ENCODE measurements at places on chromosomes 1 and 21. TPM values are rescaled to one million over a fixed set of nuclear protein-coding genes. Genes with fewer than 3 reads are reported as not detected.

DNA sequence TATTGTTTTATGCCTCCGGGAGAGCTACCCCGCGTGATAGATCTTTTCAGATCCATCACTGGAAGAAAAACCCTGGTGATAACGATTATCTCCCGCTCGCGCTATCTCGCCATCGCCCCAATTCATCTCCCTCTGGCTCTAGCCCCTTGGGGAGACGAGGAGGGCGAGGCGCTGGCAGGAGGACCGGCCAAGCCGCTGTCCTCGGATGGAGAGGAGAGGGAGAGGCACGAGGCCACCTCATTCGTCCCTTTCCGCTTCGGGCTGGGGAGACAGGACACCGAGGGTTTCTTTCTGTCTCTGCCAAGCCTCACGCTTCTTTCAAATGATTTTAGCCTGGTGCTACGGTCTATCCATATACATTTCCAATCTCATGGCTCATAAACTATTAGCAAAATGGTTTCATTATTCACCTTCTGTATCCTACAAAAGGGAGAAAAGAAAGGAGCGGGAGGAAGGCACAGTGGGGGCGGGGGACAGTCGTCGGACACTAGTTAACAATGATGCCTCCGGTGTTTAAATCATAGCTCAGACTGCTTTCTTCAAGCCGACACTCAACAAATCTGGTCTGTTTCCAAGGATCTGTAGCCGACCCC is 415.0 kb upstream of the ESRRG start:
- DNase-seq, result no peak

- no peak for DNase-seq
Measured at GRCh38 chr1:63951059-63951946, 177.5 kb downstream of the ROR1 start.

DNA sequence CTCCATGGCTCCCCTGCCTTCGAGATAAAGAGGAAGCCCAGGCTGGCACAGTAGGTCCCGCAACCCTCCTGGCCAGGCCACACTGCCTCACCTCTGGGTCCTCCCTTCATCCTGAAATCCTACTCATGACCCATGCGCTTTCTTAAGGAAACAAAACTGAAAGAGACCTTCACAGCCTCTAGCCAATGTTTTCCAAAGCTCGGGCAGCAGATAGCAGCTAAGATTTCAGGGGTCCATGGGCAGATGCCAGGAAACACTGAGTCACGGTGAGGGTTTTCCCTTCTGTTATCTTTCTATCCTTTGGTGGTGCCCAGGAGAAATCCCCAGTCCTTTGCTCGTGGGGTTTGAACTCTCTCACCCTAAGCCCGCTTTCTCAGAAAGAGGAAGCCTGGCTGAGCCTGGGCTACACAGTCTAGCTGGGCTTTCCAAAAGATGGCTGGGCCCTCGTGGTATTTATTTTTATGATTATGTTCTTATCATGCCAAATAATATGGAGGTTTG is 26.6 kb downstream of the TTC39A start:
- DNase-seq, result no peak

- no peak for DNase-seq
Measured at GRCh38 chr1:233606813-233607212, 7.1 kb upstream of the KCNK1 start.

GRCh38 chr1:243474906-243475305 is 219.1 kb downstream of the SDCCAG8 start:
- DNase-seq, result no peak

DNA sequence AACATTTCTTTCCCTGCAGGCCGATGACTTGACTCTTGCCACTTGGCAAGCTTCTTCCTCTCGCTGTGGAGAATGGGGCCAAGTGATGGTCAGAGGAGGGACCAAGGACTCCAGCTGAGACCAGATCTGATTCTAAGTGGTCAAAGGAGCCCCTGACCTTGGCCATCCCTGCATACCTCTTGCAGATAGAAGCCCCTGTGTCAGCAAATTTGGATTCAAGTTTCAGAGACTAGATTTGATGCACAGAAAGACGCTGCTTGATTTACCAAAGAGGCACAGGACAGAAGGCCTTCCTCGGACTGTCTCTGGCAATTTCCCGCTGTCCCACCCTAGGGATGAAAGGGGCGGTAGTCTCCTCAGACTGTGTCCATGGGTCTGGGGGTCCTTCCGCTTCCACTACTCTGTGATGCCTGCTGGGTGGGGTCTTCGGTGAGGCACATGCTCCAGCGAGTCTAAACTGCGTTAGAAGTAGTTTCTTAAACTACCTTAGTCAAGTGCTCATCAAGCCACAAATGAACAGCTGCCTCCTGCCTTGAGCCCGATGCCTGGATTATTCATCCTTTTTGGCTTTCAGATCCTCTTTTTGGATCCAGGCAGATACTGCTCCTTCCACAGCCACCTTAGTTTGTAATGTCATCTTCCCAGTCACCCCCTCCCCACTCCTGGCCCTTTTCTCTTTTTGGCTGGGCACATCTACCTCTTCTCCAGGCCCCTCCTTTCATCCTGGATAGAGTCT is 31.8 kb upstream of the RBM15 start:
- no peak for DNase-seq

DNA sequence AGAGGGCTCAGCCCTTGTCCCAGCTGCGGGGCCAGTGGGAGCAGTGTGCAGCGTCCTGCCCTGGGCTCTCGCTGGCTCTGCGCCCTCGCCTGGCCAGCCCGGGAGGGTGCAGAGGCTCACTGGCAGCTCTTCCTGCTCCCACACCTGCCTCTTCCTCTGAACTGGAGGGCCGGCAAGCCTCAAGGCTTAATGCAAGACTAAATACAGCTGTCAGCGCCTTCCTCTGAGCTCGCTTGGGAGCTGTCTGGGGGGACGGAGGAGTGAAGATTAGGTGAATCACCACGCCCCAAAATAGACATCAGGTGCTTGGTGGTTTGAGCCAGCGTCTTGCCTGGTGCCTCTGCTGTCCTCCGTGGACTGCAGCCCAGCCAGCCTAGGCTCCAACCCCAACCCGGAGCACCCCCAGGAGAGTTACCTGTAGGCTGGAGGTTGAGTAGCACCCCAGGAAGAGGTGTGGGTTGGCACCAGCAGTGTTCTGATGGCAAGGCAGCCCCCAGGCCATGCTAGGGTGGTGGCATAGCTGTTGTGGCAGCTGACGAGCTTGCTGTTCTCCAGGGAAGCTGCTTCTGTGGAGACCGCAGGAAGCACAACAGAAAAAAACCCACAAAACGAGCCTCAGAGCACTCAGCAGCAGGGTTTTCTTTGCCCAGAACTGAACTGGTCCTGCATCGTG is 36.9 kb downstream of the UMODL1 start:
- DNase-seq, result no peak

DNA sequence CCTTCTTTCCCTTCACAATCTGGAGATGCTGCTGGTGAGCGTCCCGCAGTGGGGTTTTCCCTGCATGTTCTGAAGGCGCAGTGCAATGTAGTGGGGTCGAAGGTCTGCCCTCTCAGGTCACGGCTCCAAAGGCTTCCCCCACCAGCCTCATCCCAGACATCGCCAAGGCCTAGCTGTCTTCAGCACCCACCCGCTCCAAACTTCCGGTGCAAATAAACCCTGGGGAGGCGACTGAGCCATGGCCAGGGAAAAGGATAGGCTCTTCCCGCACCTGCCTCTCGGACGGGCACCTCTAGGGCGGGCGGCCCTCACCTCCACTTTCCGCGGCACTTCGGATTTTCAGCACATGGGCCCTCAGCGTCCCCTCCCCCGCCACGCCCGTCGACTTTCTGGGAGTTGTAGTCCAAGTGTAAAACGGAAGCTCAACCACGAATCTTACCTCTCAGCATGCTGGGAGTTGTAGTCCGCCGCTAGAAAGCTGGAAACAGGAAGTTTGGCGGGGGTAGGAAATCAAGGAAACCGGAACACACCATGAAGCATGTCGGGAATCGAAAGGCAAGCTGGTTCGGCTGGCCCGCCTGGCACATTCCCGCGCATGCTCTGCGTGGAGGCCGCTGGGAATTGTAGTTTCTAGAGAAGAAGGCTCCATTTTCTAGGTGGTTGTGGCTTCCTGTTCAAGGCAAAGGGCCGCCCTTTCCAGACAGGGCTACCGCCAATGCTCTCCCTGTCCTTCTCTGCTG is at the start of gene MRPL24:
TSS of gene MRPL24 (minus strand) at position 348 of the 740 bp plus-strand sequence. CDS start 2,384 bp downstream, outside the sequence.
- peak; percentile 99 for DNase-seq

DNA sequence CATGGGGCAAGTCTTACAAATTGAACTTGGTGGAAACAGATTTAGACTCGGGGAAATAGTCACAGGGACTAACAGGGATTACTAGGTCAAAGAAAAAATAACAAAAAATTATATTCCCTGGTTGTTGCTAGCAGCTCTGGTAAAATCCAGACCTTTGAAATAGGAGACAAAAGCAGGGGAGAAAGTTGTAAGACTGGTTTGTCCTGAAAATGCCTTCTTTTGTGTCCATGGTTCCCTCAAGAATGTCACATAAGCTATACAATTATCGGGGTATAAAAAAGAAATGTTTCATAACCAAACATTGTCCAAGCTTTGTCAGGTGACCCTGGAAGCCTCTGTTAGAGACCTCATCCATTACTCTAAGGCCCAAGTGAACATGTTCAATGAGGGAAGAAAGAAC is 33.1 kb downstream of the KIAA0319L start:
- no peak for DNase-seq

- DNase-seq, result no peak
Measured at GRCh38 chr1:218829097-218829496, 344.6 kb upstream of the LYPLAL1 start.

GRCh38 chr1:207002724-207003146 is 29.8 kb downstream of the C1orf116 start:
- no peak for DNase-seq

- DNase-seq, result no peak
Measured at GRCh38 chr1:201539561-201540431, 869 bp downstream of the NAV1 start.

The RGL1 gene
- 3.7 TPM for total RNA-seq

The TEDDM1 gene
- total RNA-seq, result not detected

The KRTAP15-1 gene
- total RNA-seq, result not detected

The SH2D1B gene
- 12.7 TPM for total RNA-seq

The ATP6V1G3 gene
- not detected for total RNA-seq

The LAPTM5 gene
- 153 TPM for total RNA-seq
